ENCODE measurements at places on chromosomes 13 and 19.

GRCh38 chr19:16330806-16331690 lies 6.4 kb downstream of the KLF2 start:
- no peak for DNase-seq

DNA sequence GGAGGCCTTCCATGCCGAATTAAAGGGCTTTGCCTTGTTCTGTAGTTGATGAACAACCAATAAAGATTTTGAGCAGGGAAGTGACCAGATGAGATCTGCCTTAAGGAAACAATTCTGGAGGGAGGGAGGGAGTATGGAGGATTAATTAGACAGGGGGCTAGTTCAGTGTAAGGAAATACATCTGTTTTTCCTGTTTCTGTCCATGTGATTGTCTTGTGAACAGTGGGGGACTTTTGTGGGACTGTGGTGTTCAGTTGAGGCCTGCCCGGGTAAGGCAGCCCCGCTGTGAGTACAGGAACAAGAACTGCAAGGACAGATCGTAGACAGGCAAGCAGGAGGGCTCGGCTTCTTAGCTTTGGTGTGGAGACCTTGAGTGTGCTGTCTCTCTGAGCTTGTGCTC lies 59.0 kb downstream of the DGKH start:
- no peak for DNase-seq

- no peak for DNase-seq
Measured at GRCh38 chr19:54574051-54574450, 461 bp downstream of the LILRA2 start.

- no peak for DNase-seq
Measured at GRCh38 chr13:19169991-19170390, 11.6 kb downstream of the TUBA3C start.

GRCh38 chr19:23802290-23802689 lies 43.6 kb upstream of the ZNF681 start:
- DNase-seq, result no peak

GRCh38 chr13:97574926-97575325 lies 141.0 kb downstream of the RAP2A start:
- DNase-seq, result no peak

GRCh38 chr19:7348587-7349230 lies at the start of gene ARHGEF18:
Gene ARHGEF18, plus strand, starts transcription at chr19:7348937. Its CDS starts 13,954 bp downstream, at chr19:7362891.
- DNase-seq, result no peak

DNA sequence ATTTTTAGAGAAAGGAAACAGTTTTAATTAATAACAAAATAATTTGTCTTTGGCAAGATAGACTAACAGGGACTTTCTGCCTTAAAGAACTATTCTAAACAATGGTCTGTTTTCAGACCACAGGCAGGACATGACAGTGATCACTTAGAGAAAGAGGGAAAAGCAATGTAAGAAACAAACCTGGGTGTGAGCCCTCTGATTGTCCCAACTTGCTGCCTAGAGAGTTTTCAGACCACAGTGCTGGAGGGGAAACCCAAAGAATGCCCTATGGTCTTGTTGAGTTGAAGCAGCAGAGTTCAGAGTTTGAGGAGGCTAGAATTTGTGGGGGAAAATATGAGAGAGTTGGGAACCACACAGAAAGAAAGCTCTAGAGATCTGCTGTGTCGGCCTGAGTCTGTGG lies 38.1 kb downstream of the DGKH start:
- DNase-seq, result no peak

DNA sequence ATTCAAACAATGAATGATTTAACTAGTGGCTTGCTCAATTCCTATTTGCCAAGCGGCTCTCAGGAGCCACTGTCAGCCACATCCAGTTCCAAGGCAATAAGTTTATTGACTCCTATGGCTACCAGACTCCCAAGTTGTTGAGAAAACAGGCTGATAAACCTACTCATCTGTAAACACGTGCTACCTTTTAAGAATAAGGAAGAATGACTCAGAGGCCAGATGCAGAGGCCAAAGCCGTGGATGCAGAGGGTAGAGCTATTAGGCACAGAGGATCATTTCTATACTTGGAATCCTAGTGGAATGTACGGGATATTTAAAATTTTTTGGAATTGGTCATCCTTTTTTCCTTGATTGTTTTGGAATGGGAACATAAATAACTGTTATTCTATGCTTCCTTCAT lies 1921.1 kb downstream of the OLFM4 start:
- no peak for DNase-seq

DNA sequence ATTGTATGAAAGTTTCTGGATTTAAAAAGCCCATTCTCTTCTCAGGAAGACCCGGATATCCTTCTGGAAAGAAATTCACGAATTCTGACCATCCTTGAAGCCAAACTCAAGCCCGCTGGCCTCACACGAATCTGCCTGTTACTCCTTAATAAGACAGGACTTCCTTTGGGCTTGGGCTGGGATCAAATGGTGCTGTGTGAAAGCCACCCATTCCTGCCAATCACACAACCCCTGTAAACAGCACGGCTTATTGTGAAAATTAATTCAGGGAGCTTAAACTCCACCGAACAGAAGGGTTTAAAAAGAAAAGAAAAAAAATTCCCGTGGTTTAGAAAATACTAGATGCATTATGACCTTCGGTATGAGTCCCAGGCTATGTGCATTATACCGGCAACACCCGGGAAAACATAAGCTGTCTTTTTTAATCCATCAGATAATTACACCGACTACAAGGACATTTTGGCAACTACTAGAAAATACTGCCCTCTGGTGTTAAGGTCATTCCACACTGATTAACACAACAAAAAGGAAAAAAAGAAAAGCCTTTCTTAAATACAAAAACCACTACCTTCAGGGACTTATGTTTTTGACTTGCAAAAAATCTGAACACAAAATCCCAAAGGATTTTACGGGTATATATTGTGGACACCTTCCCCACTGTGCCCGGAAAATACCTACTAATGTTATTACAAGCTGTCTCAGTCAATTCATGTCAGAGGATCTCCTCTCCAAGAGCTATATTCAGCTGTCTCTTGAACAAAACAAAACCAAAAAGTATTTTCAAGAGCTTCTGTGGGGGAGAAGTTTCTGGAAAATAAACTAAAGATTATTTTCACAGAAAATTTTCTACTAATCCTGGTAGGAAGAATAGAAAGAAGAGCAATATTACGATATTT lies 76.0 kb upstream of the LSM14A start:
- peak; percentile 30 for DNase-seq

GRCh38 chr13:105514401-105514800 lies 1021.1 kb downstream of the EFNB2 start:
- no peak for DNase-seq

GRCh38 chr13:75803164-75803611 lies 167.1 kb downstream of the LMO7 start:
- no peak for DNase-seq

GRCh38 chr13:79602936-79603335 lies 122.0 kb downstream of the NDFIP2 start:
- DNase-seq, result no peak

DNA sequence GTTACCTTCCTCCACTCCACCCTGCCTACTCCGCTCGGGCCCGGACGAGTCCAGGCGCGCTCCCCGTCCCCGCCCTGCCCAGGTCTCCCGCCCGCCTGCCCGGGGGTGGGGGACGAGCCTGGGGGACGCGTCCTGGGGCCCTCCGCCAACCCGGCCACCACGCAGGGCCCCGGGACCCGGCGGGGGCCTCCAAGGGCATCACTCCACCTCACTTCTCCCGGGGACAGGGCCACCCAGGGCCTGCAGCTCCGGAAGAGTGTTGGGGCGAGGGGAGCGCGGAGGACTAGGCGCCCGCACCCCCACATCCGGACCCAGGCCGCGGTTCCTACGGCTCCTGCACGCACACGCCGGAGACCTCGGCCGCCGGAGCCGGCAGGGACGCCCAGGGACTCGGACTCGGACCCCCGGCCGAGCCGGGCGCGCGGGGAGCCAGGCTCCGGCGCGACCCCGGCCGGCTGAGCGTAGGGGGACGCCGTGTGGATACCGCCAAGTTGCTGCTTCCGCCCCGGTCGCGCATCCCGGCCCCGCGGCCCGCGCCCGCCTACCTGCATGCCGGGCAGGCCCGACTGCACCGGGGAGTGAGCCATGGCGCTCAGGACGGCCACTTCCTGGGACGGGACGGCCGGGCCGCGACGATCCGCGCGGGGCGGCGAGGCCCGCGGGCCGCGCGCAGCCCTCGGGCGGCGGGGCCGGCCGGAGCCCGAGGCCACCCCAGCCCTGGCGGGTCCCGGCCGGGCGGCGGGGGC lies 534 bp downstream of the STK24 start:
- DNase-seq, result no peak

DNA sequence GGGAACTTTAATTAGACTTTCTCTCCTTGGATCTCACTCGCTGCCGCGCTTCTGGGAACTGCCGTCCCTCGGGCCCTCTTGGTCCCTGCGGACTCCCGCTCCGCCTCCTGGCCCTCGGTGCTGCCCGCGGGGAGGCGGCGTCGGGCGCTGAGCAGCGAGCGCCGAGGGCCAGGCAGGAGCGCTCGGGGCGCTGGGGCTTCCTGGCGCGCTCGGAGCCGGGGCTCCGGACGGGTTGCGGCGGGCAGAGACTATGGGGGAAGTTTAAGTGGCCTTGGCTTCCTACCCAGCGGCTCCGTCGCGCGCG lies 704 bp downstream of the CHST8 start:
- no peak for DNase-seq

GRCh38 chr13:112904436-112904960 lies 64.5 kb upstream of the MCF2L start:
- DNase-seq, result no peak

DNA sequence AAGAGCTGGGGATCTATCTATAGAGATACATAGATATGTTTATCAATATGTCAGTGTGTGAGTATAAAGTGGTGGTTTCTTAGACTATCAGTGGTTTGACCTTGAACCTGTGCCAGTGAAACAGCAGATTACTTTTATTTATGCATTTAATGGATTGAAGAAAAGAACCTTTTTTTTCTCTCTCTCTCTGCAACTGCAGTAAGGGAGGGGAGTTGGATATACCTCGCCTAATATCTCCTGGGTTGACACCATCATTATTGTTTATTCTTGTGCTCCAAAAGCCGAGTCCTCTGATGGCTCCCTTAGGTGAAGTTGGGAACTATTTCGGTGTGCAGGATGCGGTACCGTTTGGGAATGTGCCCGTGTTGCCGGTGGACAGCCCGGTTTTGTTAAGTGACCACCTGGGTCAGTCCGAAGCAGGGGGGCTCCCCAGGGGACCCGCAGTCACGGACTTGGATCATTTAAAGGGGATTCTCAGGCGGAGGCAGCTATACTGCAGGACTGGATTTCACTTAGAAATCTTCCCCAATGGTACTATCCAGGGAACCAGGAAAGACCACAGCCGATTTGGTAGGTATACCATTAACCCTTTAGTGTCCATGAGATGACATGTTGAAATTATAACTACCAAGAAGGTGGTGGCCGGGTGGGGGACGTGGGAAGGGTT lies 880 bp downstream of the FGF9 start:
- DNase-seq, result no peak

- DNase-seq, result no peak
Measured at GRCh38 chr19:29596885-29597525, 9.1 kb upstream of the POP4 start.
